ENCODE measurements at places on chromosomes 7 and 10.

DNA sequence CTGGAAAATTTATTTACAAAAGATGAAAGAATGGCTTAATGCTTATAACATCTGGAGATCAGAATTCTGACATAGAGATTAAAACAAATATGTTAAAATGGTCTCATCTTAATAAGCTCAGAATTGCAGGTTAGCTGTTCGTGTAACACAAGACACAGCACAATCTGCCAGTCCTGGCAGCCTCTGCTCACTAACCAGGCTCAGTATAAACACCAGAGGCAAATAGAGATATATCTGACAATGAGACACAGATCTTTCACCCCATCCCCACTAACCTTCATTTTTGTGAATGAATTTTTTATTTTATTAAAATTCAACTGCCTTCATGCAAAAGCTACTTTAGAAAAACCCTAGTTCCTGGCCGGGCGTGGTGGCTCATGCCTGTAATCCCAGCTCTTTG is 51.8 kb downstream of the RELN start:
- no peak for DNase-seq

DNA sequence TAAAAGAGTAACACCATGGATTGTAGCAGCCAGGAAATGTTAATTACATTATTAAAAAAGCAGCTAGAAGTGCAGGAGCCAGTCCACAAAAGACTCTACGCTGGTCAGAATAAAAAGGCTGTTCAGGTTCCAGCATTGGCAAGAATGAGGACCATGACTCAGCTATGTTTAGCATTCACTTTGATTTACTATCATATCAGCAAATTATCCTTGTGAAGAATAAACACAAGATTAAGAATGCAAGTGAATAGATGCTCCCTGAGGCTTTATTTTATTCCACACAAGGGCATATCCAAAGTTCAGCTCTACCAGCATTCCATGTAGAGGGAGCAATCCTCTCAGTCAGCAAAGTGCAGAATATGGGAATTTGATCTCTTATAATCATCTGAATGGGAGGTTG is 13.6 kb downstream of the DGKB start:
- DNase-seq, result no peak

DNA sequence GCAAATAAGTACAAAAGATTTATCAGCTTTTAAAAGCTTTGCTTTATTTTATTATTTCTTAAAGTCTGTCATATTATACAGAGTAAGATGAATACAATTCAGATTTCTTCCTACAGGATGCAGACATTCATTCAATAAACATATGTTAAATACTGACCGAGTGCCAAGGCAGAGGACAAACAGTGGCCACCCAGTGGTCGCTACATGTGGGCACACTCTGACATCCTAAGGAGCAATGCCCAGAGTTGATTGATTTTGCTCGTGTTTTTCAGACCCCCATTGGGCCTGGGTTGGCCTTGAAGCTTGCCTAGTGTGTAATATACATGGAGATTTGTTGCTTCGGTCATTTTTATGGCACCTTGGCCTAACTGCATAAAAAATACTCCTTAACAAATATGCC is 201.2 kb downstream of the CCDC3 start:
- no peak for DNase-seq

DNA sequence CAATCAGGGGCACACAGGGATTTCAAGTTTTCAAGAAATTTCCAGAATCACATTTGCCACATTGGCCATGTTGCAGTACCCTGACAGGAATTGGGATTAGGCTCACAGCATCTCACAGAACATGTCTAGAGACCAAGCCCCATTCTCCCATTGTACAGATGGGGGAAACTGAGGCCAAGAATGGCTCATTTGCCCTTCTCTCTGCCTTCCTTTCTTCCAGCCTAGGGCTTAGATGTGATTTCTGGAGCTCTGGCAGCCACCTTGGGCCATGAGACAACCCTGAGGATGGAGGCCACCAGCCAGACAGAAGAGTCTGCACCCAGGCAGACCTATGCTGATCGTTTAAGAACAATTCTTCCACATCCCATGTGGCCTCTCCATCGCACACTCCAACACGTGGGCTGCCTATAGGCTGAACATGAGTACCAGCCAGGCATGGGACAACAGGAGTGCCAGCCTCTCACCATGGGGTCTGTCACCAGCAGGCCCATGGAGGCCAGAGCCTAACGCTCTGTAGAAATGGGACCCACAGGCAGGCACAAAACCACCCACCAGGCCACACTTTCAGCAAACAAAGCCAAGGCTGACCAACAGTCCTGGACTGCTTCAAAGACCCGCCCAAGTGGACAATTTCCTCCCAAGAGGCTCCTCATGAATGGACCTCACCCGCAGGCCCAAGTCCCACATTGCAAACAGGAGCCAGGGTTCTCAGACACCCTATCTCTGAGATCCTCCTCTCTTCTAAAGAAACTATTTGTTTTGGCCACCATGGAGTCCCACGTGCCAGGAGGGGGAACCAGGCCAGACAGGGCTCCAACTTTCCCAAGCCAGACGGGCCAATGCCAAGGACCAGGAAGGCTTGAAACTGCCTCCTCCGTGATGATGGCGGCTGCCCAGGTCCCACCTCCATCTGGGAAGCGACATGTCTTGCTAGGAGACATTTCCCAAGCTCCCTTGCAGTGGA is 20.7 kb downstream of the PDGFA start:
- no peak for DNase-seq

GRCh38 chr7:141701489-141702046 is 398 bp downstream of the DENND11 start:
- DNase-seq, result no peak

- DNase-seq, result no peak
These were observed 275.2 kb downstream of the PHTF2 start for GRCh38 chr7:78073609-78074382.

DNA sequence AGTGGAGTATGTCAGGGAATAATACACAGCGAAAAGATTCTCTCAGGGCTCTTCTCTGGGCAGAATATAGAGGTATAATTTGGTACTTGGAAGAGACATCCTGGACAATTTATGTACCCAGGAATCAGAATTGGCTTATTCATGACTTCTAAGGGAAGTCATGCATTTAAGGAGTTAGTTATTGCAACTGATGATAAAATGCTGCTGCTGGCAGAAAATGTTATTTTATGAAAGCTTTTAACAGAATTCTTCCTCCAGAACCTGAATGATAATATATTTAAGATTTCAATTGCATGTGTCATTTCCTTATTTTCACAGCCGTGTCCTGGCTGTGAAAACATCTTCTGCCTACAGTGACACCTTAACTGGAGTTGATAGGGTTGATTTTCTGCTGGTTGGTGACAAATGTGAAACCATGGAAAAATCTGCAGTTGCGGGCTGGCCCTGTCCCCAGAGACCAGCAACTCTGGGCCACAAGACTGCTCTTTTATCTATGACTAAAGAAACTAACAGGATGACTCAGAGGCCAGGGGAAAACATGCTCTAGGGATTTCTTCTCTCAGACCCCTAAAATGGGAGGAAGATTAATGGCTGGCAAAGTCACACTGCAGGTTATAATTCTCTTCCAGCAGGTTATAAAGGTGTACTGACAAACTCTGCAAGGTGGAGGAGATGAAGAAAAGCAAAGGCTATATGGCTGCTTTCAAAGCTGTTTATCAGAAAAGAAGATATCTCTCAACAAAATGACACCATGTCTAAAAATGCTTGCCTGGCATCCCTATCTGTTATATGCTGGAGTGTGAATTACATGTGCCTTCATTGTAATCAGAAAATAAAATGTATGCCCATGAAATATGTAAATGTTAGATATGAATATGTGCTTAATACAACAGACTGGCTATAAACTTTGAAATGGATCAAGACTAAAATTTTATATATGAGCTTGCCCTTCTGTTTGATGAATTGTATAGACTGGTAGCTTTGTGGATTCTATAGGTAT is 12.1 kb upstream of the TRUB1 start:
- no peak for DNase-seq

GRCh38 chr7:31420948-31421347 is 80.4 kb upstream of the NEUROD6 start:
- no peak for DNase-seq

- DNase-seq, result no peak
These were observed 44.3 kb upstream of the PDCD4 start for GRCh38 chr10:110827410-110827809.

DNA sequence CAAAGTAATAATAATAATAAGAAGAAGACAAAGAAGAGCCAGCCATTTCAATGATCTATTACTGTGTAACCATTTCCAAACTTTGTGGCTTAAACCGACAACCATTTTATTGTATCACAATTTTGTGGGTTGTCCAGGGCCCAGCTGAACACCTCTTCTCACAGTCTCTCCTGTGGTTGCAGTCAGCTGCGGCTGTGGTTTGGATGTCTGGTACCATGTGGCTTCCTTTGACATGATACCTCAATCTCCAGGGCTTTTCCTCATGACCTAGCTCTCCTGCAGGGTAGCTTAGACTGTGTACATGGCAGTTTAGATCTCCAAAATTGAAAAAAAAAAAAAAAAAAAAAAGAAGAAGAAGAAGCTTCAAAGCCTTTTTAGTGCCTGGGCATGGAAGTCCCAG is 72.6 kb upstream of the NFKB2 start:
- DNase-seq, result no peak

DNA sequence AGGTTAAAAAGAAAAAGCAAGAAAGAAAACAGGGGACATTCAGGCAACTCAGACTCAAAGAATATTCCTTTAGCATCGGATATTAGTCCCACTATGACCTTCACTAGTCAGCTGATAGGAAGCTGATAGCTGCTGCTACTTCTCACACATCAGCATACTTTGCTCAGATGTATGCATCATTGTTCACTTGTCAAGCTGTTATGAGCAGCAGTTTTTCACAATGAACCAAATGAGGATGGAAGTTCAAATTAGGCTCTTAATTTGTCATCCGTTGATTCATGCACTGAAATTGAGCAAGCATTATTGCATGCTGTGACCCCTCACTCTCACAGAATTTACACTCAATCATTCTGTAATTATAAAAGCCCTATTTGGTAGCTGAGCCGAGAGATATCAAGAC is 257.7 kb downstream of the SNX13 start:
- DNase-seq, result no peak

DNA sequence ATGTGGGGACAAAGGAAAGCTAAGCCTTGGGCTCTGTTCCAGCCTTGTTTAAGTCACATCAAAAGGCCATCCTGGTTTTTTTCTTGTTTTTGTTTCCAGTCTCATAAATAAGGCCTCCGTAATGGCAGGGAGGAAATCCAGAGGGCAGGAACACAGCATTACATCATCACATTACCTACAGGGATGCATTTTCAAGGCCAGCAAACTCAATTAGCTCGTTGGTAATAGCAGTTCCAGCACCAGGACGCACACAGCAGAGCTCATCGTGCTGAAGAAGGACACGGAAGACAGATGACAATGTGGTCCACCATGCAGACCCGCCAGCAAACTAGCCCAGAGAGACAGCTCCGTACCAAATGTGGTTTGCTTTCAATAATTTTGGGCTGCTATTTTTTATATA is 1209.2 kb downstream of the TYW1 start:
- no peak for DNase-seq

DNA sequence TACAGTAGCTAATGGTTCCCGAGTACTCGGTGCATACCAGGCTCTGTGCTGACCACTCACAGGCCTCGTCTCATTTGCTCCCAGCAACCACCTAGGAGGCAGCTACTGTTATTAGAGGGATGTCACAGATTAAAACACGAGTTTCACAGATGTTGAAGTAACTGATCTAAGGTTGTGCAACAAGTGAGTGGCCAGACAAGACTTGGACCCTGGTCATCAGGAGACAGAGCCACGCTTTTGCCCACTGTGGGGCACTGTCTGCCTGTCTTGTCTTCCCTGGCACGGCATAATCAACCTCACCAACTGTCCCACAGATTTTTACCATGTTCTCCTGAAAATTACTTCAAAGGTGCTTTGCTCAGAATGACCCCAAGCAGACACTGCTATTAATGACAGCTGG is 111.6 kb upstream of the HABP2 start:
- no peak for DNase-seq

- no peak for DNase-seq
These were observed 102.6 kb upstream of the SFMBT2 start for GRCh38 chr10:7513455-7513854.

- no peak for DNase-seq
These were observed 279.0 kb downstream of the KCNMA1 start for GRCh38 chr10:77358656-77359055.

GRCh38 chr7:101547916-101548661 is 81.0 kb downstream of the MYL10 start:
- DNase-seq, result no peak

GRCh38 chr7:133750287-133750686 is 376.9 kb upstream of the LRGUK start:
- DNase-seq, result no peak

DNA sequence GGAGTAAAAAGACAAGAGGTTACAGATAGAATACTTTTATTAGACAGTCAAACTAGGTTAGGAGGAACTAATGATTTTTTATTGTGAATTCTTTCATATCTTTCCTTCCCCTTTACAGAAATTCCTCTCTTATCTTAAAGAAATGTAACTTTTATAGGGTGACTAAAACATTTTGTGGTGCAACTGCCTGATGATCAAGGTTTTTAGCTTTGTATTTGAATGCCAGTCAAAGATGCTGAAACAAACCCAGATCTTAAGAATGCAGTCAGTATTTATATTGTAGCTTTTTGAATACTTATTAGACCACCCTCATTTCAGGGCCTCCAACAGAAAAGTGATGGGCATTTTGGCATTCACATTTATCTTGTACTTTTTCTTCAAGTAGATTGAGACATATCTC is 27.4 kb downstream of the TAX1BP1 start:
- no peak for DNase-seq

GRCh38 chr10:9238041-9238440 is 1183.6 kb downstream of the GATA3 start:
- DNase-seq, result no peak

DNA sequence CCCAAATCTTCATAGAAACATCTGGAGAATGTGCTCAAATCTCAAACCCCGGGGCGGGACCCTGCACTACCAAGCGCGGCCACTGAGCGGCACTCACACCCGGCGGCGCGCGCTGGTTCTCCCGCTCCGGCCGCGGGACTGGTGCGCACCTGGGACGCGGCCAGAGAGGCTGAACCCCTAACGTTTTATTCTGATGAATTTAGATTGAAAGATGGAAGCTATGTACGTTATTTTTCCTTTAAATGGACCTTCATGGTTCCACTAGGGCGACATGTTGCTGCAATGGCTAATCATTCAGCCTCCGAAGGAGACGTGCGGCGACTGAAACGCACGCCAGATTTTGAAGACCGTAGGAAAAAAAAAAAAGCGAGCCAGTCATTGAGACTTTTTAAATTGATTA is 107.0 kb upstream of the INSIG1 start:
- no peak for DNase-seq

- no peak for DNase-seq
These were observed 140.7 kb downstream of the SLC25A13 start for GRCh38 chr7:96181174-96181573.

- DNase-seq, result no peak
These were observed 89.2 kb downstream of the DIP2C start for GRCh38 chr10:600234-600633.

DNA sequence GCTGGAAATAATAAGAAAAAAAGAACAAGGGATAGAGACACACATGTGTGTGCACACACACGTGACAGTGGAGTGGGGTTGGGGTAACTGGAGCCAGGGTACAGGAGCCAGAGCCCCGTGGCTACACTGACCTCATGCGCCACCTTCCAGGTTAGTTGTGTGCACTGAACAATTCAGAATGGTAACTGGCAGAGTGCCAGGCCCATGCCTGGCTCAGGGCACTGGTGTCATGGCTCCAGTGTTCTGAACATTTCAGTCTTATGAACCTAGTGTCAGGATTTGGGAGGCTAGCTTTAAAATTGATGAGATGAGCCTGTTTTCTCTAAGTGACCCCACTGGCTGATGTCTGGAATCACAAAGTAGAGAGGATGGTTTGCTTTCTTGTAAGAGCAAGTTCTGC is 269.6 kb downstream of the SORCS3 start:
- no peak for DNase-seq

- DNase-seq, result no peak
These were observed 81.1 kb upstream of the MBL2 start for GRCh38 chr10:52853704-52854103.
